ENCODE measurements at places on chromosomes 2 and 18. TPM values are rescaled to one million over a fixed set of nuclear protein-coding genes. Genes with fewer than 3 reads are reported as not detected.

DNA sequence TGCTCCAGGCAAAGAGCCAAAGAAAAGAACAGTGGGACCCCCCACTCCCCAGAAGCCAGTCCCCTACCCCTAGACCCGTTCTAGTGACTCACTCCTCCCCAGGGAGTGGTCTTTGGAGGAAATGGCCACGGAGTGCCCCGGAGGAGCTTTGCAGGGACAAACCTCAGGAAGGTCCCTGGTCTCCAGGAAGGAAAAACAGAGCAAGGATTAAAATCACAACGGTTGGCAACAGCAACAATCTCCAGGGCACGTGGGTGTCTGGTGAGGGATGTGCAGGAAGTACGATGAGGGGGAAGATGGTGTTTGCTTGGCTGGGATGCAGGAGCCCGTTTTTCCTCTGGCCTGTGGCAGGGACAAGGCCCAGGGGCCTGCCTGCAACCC is 135.0 kb downstream of the SMAD2 start:
- no peak for DNase-seq

GRCh38 chr2:62265106-62265505 is 69.2 kb downstream of the B3GNT2 start:
- DNase-seq = no peak

TLX2 gene
- not detected for total RNA-seq

GAL3ST2 gene
- 0.29 TPM for total RNA-seq

Measured in uterus (tissue), 4 donors.